Activated T-cell treated with anti-CD3 and anti-CD28 coated beads, Interleukin-2, amount 50 U/mL, for 24 hours (primary cell): ENCODE measurements at places on chromosomes 1 and 21.

GRCh38 chr1:145886390-145886789 is 724 bp upstream of the ANKRD35 start:
- H3K4me1 ChIP-seq: peaks cover 20% of the 10 kb centered on the region
- H3K36me3 ChIP-seq: no peaks in the 10 kb centered on the region
- H3K4me3 ChIP-seq: peak overlapping the region; percentile 83
- H3K27ac ChIP-seq: no peak overlapping the region

- H3K4me1 ChIP-seq: peaks cover 45% of the 10 kb centered on the region
- H3K4me3 ChIP-seq: peak overlapping the region; percentile 79
- H3K27ac ChIP-seq: peak overlapping the region; percentile 72
These were observed 529 bp downstream of the EGLN1 start for GRCh38 chr1:231421546-231421970.

DNA sequence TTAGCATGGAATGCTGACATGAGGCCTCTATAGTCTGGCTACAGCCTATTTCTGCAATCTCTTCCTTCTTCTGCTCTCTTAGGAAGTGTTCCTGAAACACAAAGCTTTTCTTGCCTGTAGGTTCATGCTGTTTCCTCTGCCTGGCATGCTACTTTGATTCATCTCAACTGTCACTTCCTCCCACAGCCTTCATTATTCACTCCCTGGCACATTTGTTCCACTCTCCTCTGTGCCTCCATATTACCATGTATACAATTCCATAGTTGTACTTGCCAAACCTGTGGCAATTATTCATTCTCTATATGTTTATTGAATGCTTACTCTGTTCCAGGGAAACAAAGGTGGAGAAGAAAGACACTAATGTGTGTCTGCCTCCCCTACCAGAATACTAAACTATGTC is 210.2 kb downstream of the LRRC7 start:
- H3K4me3 ChIP-seq: no peak overlapping the region
- H3K27ac ChIP-seq: no peak overlapping the region
- no peaks in the 10 kb centered on the region for H3K36me3 ChIP-seq
- H3K4me1 ChIP-seq: no peaks in the 10 kb centered on the region
- no peaks in the 10 kb centered on the region for H3K27me3 ChIP-seq

- no peaks in the 10 kb centered on the region for H3K27me3 ChIP-seq
- no peak overlapping the region for H3K27ac ChIP-seq
- H3K4me3 ChIP-seq: no peak overlapping the region
- no peaks in the 10 kb centered on the region for H3K4me1 ChIP-seq
- DNase-seq: peak; percentile 65
These were observed 26.9 kb upstream of the LRRC3 start for GRCh38 chr21:44428281-44428960.

DNA sequence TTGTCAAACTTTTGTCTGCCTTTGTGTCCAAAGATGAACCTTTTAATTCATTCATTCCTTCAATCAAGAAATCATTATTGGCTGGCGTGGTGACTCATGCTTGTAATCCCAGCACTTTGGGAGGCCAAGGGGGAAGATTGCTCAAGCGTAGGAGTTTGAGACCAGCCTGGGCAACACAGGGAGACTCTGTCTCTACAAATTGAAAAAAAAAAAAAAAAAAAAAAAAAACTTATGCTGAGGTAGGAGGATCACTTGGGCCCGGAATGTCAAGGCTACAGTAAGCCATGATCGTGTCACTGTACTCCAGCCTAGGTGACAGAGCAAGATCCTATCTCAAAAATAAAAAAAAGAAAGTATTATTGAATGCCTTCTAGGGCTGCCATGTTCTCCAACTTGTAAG is 51.3 kb upstream of the CXADR start:
- DNase-seq: no peak
- H3K4me1 ChIP-seq: no peaks in the 10 kb centered on the region
- H3K4me3 ChIP-seq: no peak overlapping the region
- H3K27me3 ChIP-seq: peaks cover 11% of the 10 kb centered on the region
- H3K36me3 ChIP-seq: no peaks in the 10 kb centered on the region

GRCh38 chr1:101238681-101239094 is 1.9 kb downstream of the S1PR1 start:
- peak overlapping the region; percentile 100 for H3K4me3 ChIP-seq
- peak; percentile 93 for DNase-seq
- H3K27ac ChIP-seq: peak overlapping the region; percentile 97
- H3K36me3 ChIP-seq: peaks cover 89% of the 10 kb centered on the region
- peaks cover 54% of the 10 kb centered on the region for H3K4me1 ChIP-seq

DNA sequence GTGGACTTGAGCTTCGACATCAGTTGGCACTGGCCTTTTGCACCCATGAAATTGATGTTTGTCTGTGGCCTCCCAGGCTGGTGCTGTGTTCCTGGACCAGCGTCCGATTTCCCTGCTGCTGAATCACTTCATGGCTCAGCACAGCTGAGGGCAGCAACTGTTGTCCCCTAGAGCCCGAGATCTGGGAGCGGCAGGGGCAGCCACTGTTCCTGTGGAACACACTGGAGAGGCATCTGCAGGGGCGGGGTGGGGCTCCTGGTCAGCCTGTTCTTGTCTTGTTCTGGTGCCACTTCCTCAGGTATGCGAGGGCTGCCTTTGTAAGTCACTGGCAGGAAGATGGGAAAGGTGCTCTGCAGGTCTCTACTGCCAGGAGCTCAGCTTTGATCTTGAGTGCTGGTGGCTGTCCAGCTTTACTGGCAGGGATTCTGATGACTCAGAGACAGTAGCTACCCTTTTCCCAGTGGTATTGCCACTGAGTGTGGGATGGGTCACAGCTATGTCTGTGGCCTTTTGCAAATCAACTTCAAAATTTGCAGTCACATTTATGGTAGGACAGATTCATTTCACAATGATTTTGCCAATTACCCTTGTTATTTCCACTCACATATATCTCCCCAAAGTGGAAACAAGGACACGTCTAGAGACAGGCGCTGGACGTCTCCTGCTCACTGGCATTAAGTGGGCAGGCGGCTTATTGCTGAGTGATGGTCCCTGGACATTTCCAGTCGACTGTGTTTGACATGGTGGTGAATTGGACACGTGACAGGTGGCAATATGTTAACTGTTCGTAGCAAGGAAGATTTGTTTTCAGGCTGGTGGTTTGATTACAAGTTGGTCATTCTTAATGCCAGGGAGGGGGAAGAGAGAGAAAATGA is 15.3 kb downstream of the AGPAT3 start:
- H3K36me3 ChIP-seq: peaks cover 54% of the 10 kb centered on the region
- DNase-seq: no peak
- no peak overlapping the region for H3K4me3 ChIP-seq
- no peaks in the 10 kb centered on the region for H3K27me3 ChIP-seq
- H3K27ac ChIP-seq: peak overlapping the region; percentile 4

DNA sequence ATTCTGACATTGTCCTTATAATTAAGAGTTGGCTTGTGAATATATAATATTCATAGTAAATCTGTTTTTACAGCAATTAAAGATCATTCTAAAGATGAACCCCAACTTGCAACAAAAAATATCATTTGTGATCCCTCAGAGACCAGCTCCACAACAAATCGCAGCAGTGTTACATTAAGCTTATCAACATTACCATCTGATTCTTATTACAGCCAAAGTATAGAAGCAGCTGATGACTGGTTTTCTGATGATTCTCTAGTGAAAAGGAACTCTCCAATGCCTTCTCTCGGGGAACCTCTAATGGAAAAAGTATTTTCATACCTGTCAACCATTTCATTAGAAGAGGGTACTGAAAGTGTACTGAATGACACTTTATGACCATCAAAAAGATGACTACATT is 45.4 kb downstream of the C1orf185 start:
- H3K4me1 ChIP-seq: no peaks in the 10 kb centered on the region
- DNase-seq: no peak
- H3K27ac ChIP-seq: no peak overlapping the region
- peaks cover 6% of the 10 kb centered on the region for H3K27me3 ChIP-seq
- H3K4me3 ChIP-seq: no peak overlapping the region
- H3K36me3 ChIP-seq: no peaks in the 10 kb centered on the region

GRCh38 chr1:152959801-152960451 is 10.5 kb upstream of the SPRR4 start:
- no peak for DNase-seq
- no peaks in the 10 kb centered on the region for H3K4me1 ChIP-seq
- no peak overlapping the region for H3K27ac ChIP-seq
- H3K4me3 ChIP-seq: no peak overlapping the region

- H3K36me3 ChIP-seq: no peaks in the 10 kb centered on the region
- no peak for DNase-seq
- H3K4me3 ChIP-seq: no peak overlapping the region
- H3K27me3 ChIP-seq: peaks cover 26% of the 10 kb centered on the region
- H3K4me1 ChIP-seq: no peaks in the 10 kb centered on the region
These were observed 149.4 kb downstream of the FAM78B start for GRCh38 chr1:166017395-166017794.

DNA sequence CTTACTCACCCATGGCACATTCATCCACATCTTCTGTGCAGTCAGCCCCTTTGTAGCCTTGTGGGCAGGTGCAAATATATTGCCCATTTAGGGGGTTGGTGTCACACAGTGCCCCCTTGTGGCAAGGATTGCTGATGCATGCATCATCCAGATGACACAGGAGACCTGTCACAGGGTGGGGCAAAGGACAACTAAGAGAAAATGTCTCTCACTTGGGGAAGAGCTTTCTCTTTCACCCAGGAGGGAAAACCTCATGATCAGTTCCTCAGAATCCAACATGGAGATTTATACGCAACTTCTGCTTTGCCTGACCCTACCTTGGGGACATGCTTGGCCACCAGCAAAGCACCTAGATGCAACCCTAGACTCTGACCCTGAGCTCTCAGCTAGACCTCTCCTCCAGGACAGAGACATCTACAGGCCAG is 71.8 kb upstream of the ADAM30 start:
- H3K4me3 ChIP-seq: no peak overlapping the region
- H3K4me1 ChIP-seq: peaks cover 6% of the 10 kb centered on the region
- H3K36me3 ChIP-seq: peaks cover 76% of the 10 kb centered on the region
- peak overlapping the region; percentile 15 for H3K27ac ChIP-seq
- peak; percentile 85 for DNase-seq

DNA sequence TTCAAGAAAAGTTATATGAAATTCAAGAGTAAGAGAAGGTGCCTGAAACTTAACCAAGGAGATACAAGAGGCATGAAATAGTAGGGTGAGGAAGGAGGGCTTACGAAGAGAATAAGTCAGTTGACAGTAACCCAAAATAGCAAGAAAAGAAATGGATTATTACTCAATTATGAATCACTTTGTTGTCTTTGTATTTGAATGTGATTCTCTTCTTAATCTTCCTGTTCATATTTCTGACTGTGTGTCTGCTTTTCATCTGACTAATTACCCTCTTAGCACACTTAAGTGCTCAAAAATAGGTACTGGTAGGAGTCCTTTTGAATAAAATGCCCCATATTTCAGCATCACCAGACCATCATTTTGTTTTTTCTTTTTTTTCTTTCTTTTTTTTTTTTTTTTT is 39.4 kb downstream of the GLMN start:
- DNase-seq: no peak
- no peaks in the 10 kb centered on the region for H3K27me3 ChIP-seq
- no peak overlapping the region for H3K4me3 ChIP-seq
- H3K4me1 ChIP-seq: peaks cover 2% of the 10 kb centered on the region
- no peak overlapping the region for H3K27ac ChIP-seq

DNA sequence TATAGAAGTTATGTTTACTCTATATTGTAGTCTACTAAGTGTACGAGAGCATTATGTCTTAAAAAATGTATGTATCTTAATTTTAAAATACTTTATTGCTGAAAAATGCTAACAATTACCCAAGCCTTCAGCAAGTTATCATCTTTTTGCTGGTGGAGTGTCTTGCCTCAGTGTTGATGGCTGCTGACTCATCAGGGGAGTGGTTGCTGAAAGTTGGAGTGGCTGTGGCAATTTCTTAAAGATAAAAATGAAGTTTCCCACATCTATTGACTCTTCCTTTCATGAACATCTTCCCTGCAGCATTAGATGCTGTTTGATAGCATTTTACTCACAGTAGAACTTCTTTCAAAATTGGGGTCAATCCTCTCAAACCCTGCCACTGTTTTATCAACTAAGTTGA is 95.8 kb downstream of the CDC7 start:
- no peaks in the 10 kb centered on the region for H3K36me3 ChIP-seq
- no peak overlapping the region for H3K27ac ChIP-seq
- H3K4me3 ChIP-seq: no peak overlapping the region
- no peak for DNase-seq
- H3K4me1 ChIP-seq: peaks cover 23% of the 10 kb centered on the region

DNA sequence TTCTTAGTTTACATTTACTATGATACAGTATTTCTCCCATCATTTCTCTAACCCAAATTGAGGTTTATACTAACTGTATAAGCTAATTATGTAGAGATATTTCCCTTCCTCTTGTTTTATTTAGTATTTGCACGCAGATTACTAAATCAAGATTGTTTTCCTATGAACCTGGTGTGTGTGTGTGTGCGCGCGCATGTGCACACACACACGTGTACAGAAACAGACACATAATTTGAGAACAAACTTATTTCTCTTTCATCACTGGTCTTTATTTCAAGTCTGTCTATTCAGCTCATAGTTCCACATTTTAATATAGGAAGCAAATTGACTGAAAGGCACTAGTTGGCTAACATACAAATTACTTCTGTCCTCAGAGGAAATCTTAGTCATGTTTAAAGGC is 19.7 kb upstream of the COL24A1 start:
- no peak overlapping the region for H3K4me3 ChIP-seq
- H3K27me3 ChIP-seq: no peaks in the 10 kb centered on the region
- no peak for DNase-seq
- H3K27ac ChIP-seq: no peak overlapping the region
- no peaks in the 10 kb centered on the region for H3K36me3 ChIP-seq

GRCh38 chr1:15384301-15384901 is 25.3 kb upstream of the EFHD2 start:
- H3K27me3 ChIP-seq: peaks cover 38% of the 10 kb centered on the region
- H3K4me3 ChIP-seq: no peak overlapping the region
- no peak for DNase-seq
- H3K36me3 ChIP-seq: no peaks in the 10 kb centered on the region
- H3K4me1 ChIP-seq: peaks cover 17% of the 10 kb centered on the region
- H3K27ac ChIP-seq: no peak overlapping the region

GRCh38 chr1:116781034-116781433 is 26.8 kb downstream of the CD2 start:
- no peak overlapping the region for H3K27ac ChIP-seq
- DNase-seq: no peak
- no peak overlapping the region for H3K4me3 ChIP-seq
- peaks cover 43% of the 10 kb centered on the region for H3K4me1 ChIP-seq
